ENCODE measurements at places on chromosomes 2 and 18. TPM values are rescaled to one million over a fixed set of nuclear protein-coding genes. Genes with fewer than 3 reads are reported as not detected.

The RIT2 gene
- total RNA-seq, result 1.3 TPM

- DNase-seq, result peak; percentile 27
Observed at GRCh38 chr18:44229693-44230108, 451.0 kb upstream of the SETBP1 start.

The NCL gene
- 1,269 TPM for total RNA-seq

- DNase-seq, result peak; percentile 50
Observed at GRCh38 chr2:170235860-170236679, 58.1 kb downstream of the MYO3B start.

DNA sequence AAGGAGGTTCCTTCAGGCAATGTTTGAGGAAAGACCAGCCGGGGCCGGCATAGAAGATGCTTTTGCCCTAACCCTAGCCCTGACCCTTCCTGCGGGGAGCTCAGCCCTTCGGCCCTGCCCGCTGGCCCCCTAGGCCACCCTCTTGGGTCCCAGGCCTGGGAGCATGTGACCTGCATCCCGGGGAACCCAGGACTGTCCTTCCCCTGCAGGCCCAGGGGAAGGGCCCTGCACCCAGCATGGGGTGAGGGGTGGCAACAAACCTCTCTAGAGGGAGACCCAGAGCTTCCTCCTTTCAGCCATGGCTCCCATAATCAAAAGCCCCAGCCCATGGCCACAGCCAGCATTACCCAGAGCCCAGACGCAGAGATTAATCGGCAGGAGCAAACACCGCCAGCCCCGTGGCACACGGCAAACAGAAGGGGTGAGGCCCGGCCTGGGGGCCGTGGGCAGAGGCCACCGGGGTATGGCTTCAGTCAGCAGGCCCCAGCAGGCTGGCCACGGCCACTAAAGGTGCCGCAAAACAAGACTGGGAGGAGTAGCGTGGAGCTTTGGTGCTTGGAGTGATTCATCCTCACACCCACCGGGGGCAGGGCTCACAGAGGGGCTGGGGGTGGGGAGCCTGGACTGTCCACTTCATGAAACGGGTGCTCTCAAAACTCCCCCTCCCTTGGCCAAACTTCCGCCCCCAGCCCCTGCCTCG, 61.6 kb upstream of the HPCAL1 start:
- no peak for DNase-seq

The NR4A2 gene
- 1.5 TPM for total RNA-seq

DNA sequence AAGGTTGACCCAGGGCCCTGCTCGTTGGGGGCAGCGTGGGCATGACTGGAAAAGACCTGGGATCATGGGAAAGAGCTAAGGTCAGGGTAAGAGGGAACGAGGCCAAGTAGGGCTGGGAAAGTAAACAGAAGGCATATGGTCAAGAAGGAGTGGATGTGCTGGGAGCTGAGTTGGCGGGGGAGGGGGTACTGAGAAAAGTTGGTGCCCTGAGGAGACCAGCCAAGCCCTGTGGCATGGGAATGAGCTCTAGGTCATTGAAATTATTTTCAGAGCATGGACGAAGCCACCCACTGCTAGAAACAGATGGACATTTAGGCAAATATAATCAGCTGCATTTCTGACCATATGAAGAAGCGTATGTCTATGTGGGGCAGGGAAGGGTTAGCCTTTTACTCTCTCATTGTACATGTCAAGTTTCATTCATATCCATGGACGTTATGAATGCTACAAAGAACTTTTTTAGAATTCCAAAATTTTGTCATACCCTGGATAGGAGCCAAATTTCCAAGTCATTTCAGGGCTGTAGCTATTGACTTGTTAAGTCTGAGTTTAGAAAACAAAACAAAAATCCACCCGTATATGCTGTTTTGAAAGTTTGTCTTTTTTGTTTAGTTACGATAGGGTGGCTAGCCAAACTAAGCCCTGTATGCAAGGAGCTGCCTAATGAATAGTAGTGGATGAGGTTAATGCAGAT, 19.1 kb downstream of the MAPRE2 start:
- no peak for DNase-seq

The ZNF804A gene
- not detected for total RNA-seq

GRCh38 chr18:326846-327245, 59.0 kb upstream of the THOC1 start:
- DNase-seq, result no peak

The SLC14A1 gene
- total RNA-seq, result not detected

Data from H9 (cell line).